Activated CD4-positive, alpha-beta T cell treated with anti-CD3 and anti-CD28 coated beads, Interleukin-2, amount 50 U/mL, for 4 hours (primary cell): ENCODE measurements at places on chromosomes 13 and 19.

DNA sequence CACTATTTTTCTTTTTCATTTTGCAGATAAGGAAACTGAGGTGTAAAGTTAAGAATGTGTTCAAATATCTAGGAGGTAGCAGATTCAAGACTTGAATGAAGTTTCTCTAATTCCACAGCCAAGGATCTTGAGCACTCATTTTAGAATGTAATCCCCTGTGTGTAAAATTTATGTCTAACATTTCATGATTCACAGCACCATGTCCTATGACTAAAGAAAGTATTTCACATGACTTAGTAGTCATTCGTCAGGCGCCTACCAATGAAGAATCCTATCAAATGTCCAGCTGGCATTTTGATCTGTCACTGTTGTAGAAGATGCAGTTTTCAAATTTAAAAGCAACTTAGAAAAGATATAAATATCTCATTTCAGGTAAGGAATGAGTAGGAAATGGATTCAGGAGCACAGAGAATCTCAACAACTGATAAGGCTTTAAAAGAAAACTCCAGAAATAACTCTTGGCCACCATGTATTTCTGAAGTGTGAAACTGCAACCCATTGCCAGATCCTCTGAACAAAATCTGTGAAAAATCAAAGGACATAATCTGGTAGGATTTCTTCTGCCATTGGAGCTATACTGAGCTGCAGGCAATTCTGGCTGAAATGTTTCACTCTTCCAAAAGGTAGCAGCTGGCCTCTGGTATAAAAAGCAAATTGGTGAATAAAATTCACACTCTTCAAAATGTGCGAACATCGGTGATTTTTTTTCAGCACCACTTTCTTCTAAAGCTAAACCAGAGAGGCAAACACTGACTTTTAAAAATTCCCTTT, 92.2 kb downstream of the DCLK1 start:
- no peak for DNase-seq

DNA sequence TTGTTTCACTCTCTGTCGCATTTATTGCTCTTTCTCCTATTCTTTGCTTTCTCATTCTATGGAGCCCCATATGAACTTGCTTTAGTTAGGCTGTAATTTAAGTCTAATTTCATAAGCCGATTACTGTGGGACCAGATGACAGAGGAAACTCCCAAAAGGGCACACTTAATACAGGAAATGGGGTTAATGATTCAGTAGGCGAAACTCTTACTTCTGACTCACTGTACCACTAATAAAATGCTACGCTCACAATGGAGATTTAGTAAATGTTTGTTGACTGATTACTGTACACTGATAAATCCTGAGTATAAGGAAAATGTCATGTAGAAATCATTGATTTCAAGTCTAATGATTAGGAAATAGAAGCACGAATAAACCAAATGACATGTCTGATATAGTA, 276.4 kb downstream of the KLF5 start:
- no peak for DNase-seq

DNA sequence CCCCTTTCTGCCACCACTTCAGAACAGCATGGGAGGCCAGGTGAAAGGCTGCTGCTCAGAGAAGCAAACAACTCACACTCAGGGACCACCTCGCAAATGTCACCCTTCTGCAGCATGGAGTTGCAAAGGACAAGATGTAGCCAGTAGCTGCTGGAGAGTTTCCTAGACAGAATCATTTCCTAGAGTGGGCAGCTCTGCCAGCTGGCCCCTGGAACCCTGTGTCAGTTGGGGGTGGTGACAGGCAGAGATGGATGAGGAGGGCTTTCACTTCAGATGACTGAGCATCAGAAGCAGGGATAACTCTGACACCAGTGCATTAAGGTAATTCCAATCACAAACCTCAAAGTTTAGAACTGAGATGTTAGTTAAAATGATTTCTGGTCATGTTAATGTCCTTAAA, 34.4 kb upstream of the EPHX3 start:
- DNase-seq: no peak

GRCh38 chr13:105547851-105548250, 987.6 kb downstream of the EFNB2 start:
- no peak for DNase-seq

GRCh38 chr13:60178327-60178726, 14.6 kb upstream of the DIAPH3 start:
- no peak for DNase-seq

DNA sequence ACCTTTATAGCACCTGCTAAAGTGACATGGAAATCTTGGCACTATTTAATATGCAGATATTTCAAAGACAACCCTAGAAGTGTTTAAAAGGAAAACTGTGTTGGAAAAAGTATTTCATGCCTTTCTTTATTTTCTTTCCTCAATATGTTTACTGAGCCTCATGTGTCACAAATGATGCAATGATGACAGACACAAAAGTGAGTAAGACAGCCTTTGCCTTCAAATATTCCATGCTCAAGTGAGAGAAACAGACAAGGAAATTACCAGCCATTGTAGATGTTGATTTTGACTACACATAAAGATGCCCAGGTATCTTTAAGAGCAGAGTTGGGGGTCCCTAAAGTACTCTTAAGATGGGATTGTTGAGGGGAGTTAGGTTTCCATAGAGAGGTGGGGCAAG, 48.0 kb upstream of the TPP2 start:
- DNase-seq: no peak

DNA sequence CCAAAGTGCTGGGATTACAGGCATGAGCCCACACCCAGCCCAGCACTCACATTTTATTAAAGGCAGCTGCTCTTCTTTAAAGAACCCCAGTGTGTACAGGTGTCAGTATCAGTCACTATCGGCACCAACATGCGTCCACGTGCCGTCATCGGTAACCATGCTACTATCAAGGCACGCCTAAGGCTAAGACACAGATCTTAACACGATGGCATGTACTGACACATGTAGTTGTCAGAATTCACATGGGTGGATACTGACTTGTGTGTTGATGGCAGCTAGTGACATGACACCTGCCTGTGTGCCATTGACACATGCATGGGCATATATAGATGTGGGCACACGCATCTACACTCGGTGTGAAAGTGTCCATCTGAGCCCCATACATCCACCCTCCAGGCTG, 12.2 kb upstream of the HIF3A start:
- DNase-seq: no peak

GRCh38 chr13:44054525-44054924, 174.8 kb downstream of the LACC1 start:
- no peak for DNase-seq

DNA sequence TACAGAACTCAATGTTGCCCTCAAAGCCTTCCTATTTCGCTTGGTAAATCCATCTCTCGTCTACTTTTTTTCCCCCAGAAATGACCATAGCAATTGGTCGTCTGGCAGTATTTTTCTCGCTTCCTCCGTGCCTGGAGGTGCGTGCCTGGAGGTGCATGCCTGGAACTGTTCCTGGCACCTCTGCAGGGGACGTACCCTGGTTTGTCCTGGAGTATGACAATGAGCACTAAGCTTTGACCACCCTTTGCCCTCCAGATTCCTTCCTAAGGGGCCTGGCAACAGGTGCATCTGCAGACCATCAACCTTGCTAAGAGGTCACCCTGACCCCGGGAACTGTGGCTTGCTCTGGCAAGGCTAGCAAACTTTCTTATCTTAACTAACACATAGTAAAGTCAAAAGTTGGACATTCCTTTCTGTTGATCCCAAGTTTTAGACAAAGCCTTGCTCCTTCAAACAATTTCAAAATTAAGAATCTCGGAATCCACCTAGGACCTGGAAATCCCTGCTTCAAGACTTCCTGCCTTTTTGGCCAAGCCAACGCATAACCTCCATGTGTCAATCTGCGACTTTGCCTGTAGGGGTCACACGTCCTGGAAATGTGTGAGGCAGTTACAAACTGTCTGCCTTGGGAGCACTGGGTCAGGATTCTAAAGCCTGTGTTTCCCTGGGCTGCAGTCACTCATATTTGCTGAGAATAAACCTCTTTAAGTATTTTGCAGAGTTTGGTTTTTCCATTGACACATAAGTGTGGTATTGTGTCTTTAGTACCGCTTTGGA, 28.8 kb upstream of the TUBGCP3 start:
- DNase-seq: no peak

DNA sequence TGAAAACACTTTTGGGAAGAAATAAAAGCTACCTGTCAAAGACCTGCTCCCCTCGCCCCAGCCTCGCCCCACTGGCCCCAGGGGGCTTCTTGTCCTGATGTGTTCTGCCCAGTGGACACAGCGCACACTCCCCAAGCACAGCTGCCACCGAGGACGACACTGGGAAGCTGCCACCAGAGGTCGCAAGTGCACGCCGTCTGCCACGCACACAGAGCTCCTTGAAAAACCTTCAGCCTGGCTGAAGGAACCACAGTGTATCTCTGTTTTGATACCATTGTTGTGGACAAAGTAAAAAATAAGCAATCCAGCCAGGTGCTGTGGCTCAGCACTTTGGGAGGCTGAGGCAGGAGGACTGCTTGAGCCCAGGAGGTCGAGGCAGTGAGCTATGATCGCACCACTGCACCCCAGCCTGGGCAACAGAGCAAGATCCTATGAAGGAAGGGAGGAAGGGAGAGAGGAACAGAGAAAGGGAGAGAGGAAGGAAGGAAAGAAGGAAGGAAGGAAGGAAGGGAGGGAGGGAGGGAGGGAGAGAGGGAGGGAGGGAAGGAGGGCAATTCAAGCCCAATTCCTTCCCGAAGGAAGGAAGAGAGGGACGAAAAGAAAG, 57.3 kb downstream of the CEBPG start:
- peak; percentile 52 for DNase-seq

- no peak for DNase-seq
These were observed 122.0 kb upstream of the FNDC3A start for GRCh38 chr13:48853728-48854102.

- DNase-seq: no peak
These were observed 245.6 kb downstream of the DCT start for GRCh38 chr13:94233837-94234236.

DNA sequence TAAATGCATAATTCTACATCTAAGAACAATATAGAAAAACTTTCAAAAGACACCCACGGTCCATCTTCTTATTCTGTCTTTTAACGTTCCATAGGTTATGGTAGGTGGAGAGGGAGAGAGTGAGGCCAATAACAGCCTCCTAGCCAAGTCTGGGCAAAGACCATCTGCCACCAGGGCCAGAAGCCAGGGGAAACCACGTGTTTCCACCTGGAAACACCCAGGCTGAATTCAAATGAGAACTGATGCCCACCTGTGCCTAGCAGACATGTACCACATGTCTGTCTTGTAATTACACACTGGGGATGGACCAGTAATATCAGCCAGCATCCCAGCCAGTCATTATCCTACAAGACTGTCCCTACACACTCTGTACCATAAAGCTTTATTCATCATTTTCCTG, 1573.1 kb downstream of the EFNB2 start:
- DNase-seq: no peak

- DNase-seq: no peak
These were observed at the start of gene IGFL2 for GRCh38 chr19:46147791-46148288. Gene IGFL2 (plus strand): TSS chr19:46148238. CDS start chr19:46148279, 41 bp downstream.

DNA sequence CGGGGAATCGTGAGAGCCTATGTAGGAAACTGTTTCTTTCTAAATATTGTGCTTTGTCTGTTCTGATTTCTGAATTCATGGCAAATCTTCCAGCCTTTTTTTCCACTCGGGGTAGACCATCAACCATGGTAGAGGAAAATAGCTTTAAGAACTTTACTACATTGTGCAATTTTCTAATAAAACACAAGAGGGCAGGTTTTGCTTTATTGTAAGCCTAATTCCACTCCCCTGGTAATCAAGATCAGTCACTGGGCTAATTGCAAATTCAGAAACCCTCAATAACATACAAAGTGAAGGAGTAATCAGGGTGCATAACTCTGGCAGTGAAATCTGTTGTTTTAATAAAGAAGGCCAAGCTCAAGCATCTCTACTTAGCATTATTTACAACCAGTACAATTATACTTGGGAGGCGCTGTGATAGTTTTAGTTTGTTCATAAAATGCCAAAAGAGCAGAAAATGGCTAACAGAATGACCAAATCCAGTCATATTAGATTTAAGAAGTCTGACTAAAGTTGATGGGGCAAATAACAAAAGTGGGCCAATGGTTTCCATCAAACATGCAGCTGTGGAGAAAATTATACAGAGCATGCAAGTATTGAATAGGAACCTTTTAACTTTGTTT, 43.8 kb downstream of the DCT start:
- no peak for DNase-seq

DNA sequence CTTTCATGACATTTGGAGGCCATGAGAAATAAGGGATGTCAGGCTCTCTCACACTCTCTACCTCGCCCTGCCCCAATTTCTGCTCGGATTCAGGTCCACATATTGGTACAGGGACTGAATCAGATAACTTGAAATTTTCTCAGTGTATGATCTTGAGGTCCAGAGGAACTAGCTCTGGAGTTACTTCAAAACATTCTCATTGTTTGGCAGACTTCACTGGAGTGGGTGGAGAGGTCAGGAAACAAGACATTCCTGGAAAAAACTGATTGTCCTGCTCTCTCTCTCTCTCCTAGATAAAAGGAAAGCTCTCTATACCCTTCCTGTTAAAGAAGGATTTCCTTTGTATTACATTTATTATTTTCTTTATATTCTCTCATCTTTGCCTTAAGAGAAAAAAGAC, 428.1 kb upstream of the DACH1 start:
- no peak for DNase-seq

DNA sequence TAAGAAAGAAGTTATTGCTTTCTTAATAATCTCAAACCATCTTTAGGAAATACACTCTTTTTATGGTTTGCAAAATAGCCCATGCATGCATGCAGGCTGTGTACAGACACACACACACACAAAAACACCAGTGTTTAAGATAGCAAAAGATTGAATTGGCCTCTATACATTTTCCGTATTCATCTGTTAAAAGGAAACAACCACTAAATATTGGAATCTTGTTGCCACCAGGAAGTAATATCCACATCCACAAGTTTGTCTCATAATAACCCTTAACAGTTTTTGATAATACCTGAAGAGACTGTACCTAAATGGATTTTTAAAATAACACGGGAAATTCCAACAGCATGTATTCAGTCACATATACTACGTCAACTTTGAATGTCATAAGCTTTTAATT, 7.3 kb upstream of the MAB21L1 start:
- no peak for DNase-seq

- DNase-seq: no peak
These were observed 19.5 kb downstream of the N4BP2L1 start for GRCh38 chr13:32408296-32409000.

DNA sequence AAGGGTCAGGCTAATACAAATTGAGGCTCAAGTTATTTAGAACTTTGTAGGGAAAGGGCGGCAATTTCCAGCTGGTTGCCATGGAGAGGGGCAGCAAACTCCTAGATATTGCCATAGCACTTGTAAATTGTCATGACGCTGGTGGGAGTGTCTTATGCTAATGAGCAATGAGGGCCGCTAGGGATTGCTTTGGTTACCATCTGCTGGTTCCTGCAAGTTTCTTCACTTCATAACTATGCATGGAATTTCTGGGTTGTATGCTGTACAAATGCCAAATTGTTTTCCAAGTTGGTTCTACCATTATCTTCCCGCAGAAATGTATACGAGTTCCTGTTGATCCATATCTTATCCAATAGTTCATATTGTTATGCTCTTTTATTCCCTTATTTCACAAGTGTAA, 1339.4 kb downstream of the EFNB2 start:
- DNase-seq: no peak
